ENCODE measurements at places on chromosomes 5 and 9.

- no peak for DNase-seq
Observed at GRCh38 chr5:163718272-163718671, 212.9 kb downstream of the MAT2B start.

GRCh38 chr9:86822006-86822801, 125.1 kb downstream of the GAS1 start:
- DNase-seq = no peak

GRCh38 chr9:110106661-110107060, 101.3 kb downstream of the C9orf152 start:
- DNase-seq = no peak

- DNase-seq = no peak
Observed at GRCh38 chr5:151052836-151053235, 28.0 kb downstream of the TNIP1 start.

GRCh38 chr9:105259731-105260612, 15.5 kb downstream of the SLC44A1 start:
- DNase-seq = no peak

- no peak for DNase-seq
Observed at GRCh38 chr9:129644365-129644764, 2.4 kb upstream of the ASB6 start.

DNA sequence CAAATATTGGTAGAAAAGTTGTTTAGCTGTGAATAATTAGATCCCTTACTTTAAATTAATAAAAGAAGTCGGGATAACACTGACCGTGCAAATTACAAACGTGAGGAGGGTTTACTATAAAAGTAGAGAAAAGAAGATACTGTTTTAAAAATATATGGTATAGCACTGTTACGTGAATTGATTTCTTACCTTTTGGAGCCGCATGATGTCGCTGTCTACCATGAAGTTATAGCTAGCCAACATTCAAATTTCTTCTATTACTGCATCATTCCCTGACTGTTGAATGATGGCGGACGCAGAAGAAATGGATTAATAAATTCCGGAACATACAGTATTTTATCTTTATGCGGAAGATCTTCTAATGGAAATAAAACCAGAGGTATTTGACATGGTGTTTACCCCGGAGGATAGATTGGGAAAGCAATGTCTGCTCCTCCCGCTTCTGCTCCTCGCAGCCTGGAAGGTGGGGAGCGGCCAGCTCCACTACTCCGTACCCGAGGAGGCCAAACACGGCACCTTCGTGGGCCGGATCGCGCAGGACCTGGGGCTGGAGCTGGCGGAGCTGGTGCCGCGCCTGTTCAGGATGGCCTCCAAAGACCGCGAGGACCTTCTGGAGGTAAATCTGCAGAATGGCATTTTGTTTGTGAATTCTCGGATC, at the start of gene PCDHA6:
Gene PCDHA6 (plus strand): TSS at position 257 of the 658 bp plus-strand sequence. CDS start 132 bp downstream, at position 389.
- DNase-seq = no peak

- DNase-seq = no peak
Observed at GRCh38 chr9:107290619-107291018, 7.5 kb downstream of the RAD23B start.

DNA sequence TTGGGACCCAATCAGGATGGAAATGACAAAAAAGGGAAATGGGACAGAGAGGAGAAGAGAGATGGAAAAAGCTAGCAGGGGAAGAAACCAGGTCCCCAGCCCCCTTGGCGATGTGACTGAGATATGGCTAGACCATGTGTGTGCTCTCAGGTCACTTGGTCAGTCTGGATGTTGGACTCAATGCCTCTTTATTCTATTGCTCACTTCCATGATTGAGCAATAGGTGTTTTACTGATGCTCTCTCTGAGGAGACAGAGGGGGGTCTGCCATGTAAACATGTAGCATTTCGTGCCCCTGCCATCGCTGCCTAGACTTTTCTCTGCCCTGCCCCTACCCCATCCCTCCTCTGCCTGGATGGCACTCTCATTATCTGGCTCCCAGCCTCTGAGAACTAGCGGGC, 150.6 kb downstream of the DROSHA start:
- no peak for DNase-seq

GRCh38 chr9:34522971-34523797, at the start of gene ENHO:
Gene ENHO (minus strand): TSS chr9:34522990. CDS start chr9:34521695, 1,295 bp downstream.
- DNase-seq = peak; percentile 76

GRCh38 chr9:83266331-83266665, 203.4 kb upstream of the RASEF start:
- no peak for DNase-seq

DNA sequence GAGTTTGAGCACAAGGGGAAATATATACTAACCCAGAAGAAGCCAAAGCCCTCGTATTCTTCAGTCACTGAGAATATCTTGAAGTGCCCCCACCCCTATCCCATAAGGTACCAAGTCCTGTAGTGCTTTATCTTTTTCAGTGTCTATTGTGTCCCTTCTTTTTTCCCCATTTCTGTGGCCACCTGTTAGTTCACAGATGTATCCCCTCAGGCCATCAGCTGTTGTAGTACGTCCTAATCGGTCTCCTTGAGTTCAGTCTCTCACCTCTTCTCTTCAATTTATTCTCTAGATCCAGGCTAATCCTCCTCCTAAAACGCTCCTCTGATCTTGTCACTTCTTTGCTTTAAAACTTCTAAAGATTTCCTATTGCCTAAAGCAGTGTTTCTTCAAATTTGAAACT, 10.4 kb downstream of the RGS7BP start:
- DNase-seq = no peak

DNA sequence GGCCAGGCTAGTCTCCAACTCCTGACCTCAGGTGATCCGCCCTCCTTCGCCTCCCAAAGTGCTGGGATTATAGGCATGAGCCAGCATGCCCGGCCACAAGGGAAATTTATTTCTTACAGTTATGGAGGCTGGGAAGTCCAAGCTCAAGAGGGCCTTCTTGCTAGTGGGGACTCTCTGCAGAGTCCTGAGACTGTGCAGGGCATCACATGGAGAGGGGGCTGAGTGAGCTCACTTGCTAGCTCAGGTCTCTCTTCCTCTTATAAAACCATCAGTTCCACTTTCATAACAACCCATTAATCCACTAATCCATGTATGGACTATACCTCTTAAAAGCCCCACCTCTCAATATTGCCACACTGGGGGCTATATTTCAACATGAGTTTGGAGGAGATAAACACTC, 5.1 kb upstream of the SPIN1 start:
- no peak for DNase-seq

- no peak for DNase-seq
Observed at GRCh38 chr5:176540476-176540899, 3.3 kb upstream of the RNF44 start.

All from Jurkat, Clone E6-1 (cell line).